Left renal cortex interstitium (tissue), 4 donors: ENCODE measurements at places on chromosomes 16 and 17.

- DNase-seq: no peak
These were observed 80.5 kb upstream of the CLEC18B start for GRCh38 chr16:74501484-74502478.

DNA sequence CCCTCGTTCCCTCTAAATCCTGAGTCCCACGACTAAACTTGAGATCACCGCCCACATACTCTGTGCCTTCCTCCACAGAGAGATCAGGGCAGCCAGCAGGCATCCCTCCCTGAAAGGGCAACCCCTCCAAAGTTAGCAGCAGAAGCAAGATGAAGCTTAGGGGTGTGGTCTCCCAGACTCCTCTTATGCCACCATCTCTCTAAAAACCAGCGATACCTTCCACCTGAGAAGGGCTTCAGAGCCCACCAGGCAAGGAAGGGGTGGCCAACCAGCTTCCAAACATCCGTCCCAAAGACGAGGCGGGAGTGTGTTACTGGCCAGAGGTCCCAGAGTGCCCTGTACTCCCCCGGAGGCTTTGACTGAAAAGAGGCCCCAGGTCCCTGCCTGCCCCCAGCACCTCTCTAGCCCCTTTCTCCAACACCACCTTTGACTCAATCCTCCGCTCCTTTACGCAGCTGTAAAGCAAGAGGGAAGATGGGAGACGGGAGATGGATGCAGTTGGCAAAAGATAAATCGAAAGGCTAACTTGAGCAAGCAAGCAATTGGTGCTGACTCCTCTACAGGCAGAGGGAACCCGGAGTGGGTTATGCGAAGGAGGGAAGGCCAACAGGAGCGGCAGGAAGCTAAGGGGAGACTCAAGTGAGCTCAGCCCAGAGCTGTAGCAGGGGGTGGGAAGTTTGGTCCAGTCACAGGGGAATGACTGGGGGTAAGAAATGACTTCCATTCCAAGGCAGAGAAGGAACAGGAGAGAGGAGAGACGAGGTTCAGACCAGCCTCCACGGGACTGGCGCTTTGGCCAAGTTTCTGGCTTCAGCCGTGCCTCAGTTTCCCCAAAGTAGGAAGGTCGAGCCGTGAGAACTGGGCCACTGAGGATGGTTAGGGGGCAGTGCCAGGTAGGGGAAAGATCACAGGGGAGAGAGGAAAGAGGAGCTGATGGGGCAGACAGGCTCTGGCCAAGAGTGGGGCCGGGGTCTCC lies 1.0 kb downstream of the ST3GAL2 start:
- no peak for DNase-seq

DNA sequence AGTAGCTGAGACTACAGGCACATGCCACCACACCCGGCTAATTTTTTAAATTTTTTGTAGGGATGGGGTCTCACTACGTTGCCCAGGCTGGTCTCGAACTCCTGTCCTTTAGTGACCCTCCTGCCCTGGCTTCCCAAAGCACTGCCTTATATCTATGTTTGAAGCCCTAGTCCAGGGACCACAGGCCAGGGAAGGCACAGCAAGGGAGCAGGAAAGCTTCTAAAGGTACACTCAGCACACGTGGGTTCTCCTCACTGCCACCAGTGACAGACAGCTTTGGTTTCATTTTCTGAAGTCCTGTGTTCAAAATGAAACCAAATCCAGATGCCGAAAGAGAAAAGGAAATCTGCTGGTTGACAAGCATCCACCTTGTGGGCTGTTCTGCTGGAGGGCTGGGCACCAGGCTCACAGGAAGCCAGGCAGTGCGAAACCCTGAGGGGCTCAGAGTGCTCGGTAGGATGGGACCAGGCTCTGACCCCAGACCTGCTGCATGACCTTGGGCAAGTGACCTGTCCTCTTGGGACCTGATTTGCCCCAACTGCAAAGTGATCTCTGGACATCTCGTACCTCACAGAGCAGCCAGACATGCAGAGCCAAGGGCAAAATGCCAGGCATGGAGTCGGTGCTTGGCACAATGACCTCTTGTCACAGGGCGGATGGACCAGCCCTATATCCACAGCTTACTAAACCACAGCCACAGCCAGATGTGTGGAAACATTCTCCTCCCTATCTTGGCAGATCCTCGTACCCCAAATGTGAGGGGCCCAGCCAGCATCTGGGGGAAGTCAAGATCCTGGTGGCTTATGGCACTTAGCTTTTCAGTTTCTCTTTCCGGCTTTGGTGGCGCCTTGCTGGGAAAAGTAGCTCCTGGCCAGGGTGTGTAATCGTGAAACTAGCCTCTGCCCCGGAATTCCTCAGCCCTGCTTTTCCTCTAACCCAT lies 2.8 kb upstream of the SOCS1 start:
- DNase-seq: no peak

- no peak for DNase-seq
These were observed 27.3 kb downstream of the KDM8 start for GRCh38 chr16:27230562-27231001.

GRCh38 chr17:32565401-32565800 lies 78.6 kb downstream of the CDK5R1 start:
- DNase-seq: no peak

- no peak for DNase-seq
These were observed 3.4 kb downstream of the SLC38A10 start for GRCh38 chr17:81291662-81292061.

GRCh38 chr17:4173781-4174180 lies 30.8 kb downstream of the CYB5D2 start:
- DNase-seq: no peak

DNA sequence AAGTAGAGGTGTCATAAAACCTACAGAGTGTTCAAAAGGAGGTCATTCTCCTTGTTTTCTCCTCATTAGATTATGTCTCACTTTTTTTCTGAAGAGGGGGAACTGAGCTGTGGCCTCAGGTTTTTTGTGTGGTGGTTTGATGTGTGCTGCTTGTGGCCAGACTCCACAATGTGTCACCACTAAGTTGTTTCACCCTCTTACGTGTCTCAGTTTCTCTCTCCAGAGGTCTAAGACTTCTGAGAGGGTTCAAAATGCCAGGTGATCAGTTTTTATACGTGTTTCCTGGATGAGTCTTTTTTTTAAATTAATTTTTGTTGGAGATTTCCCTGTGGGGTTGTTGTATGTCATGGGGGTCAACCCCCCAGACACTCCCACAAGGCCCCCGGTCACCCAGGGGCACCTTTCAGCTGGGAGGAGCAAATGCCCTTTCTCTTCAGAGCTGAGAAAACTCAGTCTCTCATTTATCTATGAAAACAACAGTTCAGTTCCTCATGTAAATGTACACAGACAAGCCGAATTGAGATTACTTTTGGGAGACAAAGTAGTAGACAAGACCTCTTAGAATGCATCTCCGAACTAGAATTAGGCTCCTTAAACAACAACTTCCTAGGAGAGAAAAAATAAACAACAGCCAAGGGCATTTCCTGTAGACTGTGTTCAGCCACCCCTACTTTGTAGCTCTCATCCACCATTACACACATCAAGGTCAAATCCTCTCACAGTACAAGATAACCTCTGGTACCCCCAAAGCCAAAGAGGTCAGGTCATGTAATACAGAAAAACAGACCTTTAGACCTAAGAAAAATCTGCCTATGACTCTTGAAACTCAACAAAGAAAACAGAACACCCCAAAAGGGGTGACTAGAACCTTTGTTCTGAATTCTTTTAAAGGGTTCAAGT lies 23.9 kb upstream of the TMEM98 start:
- DNase-seq: no peak

GRCh38 chr17:49798738-49799137 lies 10.3 kb downstream of the KAT7 start:
- no peak for DNase-seq

DNA sequence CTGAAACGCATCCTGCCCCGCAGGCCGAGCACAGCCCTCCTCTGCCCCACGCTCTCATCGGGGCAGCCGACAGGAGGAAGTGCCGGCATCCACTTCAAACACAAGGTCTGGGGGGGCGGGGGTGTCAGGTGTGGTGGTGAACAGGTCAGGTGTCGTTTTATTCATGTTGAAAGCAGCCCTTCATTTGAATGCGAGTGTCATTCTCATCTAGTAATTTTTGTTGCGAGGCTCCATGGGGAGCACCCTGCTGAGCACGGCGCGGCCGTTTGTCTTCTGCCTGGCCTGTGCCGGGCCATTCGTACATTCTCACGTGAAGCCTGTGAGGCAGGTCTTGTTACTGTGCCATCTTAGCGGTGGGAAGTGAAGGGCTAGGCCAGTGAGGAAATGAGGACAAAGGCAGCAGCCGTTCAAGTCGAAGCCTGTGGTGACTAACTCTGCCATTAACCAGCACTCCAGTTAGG lies 1.9 kb downstream of the ACSF3 start:
- no peak for DNase-seq

- no peak for DNase-seq
These were observed 3.8 kb downstream of the ARHGDIA start for GRCh38 chr17:81867170-81867990.

- peak; percentile 66 for DNase-seq
These were observed 4.1 kb upstream of the CDH15 start for GRCh38 chr16:89167425-89167941.

DNA sequence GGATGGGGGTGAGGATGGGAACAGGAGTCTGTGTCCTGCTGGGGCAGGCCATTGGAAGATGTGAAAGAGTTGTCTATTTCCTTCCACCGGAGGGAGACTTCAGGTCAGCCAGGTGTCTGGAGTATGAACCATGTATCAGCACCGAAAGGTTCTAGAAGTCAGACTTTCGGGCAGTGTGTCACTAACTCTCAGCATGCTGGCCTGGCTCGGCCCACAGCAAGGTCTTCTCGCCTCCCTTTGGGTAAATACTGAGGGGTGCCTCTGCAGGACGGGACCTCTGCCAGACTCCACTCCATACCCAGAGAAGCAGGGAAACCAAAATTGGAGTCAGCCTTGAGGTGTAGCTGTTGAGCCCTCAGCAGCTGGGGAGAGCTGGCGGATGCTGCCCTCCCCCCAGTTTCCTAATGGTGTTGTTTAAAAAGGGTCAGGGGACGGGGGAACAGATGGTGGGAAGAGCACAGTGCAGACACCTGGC lies 507 bp downstream of the CIITA start:
- no peak for DNase-seq

DNA sequence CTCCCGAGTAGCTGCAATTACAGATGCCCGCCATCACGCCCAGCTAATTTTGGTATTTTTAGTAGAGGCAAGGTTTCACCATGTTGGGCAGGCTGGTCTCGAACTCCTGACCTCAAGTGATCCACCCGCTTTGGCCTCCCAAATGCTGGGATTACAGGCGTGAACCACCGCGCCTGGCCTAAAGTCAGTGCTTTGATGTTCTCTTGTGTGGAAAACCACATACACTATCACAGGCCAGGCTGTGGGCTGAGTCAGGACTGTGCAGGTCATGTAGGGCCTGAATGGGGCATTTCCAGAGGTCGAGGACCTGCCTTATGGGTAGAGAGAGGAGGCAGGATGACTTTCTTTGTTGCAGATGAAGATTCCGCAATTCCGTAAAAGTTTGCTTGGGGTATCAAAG lies 5.1 kb upstream of the MT3 start:
- DNase-seq: no peak

GRCh38 chr17:41610965-41611640 lies 1.5 kb downstream of the KRT16 start:
- DNase-seq: no peak

DNA sequence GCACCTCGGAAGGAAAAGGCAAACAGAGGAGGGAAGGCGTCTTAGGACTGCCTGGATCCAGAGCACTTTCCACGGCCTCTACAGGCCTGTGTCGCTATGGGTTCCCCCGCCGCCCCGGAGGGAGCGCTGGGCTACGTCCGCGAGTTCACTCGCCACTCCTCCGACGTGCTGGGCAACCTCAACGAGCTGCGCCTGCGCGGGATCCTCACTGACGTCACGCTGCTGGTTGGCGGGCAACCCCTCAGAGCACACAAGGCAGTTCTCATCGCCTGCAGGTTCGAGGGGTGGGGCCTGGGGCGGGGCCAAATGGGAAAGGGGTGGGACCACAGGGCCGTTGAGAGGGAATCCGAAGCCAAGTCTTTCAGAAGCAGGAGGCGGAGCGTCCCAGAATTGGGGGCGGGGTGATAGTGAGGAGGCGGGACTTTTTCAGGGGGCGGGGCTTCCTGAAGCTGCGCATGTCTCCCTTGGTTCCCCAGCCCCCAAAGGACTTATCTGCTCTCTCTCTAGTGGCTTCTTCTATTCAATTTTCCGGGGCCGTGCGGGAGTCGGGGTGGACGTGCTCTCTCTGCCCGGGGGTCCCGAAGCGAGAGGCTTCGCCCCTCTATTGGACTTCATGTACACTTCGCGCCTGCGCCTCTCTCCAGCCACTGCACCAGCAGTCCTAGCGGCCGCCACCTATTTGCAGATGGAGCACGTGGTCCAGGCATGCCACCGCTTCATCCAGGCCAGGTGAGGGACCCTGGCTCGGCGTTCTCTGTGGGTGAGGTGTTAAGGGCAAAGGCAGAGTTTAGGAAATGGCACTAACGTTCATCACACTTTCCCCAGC lies 939 bp downstream of the BCL6B start:
- DNase-seq: no peak

- DNase-seq: no peak
These were observed 62.0 kb upstream of the MARCHF10 start for GRCh38 chr17:62870030-62870541.

- no peak for DNase-seq
These were observed 877 bp upstream of the CSNK1D start for GRCh38 chr17:82274134-82275020.

- DNase-seq: no peak
These were observed 16.9 kb downstream of the SYT17 start for GRCh38 chr16:19184823-19185509.

DNA sequence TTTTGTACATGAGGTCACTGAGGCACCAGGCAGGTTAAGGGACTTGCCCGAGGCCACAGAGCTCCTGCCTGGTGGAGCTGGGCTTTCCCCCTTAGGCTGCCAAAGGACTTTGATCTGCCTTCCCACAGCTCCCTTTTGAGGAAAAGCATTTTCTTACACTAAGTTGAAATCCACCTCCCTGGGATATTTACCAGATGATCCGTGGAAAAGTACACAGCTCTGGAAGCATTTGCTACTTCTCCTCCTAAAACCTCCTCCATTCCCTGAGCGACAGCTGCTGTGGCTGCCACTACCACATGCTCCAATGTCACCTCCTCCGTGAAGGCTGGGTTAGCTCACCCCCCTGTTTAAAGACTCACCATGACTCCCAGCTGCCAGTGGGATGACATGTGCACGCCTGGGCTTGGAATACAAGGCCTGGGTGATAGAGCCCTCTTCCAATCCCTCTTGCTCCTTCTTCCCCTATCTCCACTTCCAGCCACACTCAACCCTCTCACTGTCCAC lies 1.2 kb upstream of the MPRIP start:
- no peak for DNase-seq

DNA sequence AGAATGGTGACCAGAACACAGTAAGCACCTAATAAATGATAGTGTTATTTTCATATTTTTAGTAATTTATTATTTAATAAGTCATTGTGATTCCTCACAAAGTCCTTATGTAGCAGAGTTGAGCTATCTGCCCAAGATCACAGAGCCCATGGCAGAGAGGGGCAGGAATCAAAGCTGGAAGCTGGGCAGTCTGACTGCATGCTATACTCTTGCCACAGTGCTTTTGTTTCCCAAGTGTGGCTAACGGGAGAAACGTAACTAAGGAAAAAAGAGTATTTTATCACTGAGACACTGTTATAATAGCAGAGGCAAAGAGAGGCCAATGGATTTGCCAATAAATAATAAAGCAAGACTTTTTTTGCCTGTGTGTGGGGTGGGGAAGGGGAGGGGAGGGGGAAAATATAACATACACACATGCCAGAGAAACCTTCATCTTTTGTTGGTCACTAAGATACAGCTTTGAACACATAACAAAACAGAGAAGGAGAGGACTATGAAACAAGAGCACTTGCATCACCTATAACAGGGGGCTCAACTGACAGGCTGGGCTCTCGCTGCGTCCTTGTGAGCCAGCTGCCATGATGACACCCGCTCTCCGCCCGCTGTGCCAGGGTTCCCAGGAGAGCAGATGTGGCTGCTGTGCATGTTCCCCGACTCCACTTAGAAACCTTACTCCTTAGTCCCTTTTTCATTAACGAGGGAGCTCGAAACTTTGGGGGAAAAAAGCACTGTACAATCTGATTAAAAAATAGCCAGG lies 10.1 kb downstream of the CSNK2A2 start:
- DNase-seq: no peak
